ENCODE measurements at places on chromosomes 2 and 18.

GRCh38 chr18:12101266-12101665 is 7.6 kb downstream of the ANKRD62 start:
- no peaks in the 10 kb centered on the region for H3K27me3 ChIP-seq
- H3K27ac ChIP-seq: no peak overlapping the region
- H3K36me3 ChIP-seq: no peaks in the 10 kb centered on the region
- no peaks in the 10 kb centered on the region for H3K4me1 ChIP-seq
- H3K4me3 ChIP-seq: no peak overlapping the region
- DNase-seq: no peak

- H3K27ac ChIP-seq: no peak overlapping the region
- DNase-seq: no peak
- no peak overlapping the region for H3K4me3 ChIP-seq
- H3K27me3 ChIP-seq: no peaks in the 10 kb centered on the region
Measured at GRCh38 chr2:53220969-53221368, 546.6 kb upstream of the CHAC2 start.

DNA sequence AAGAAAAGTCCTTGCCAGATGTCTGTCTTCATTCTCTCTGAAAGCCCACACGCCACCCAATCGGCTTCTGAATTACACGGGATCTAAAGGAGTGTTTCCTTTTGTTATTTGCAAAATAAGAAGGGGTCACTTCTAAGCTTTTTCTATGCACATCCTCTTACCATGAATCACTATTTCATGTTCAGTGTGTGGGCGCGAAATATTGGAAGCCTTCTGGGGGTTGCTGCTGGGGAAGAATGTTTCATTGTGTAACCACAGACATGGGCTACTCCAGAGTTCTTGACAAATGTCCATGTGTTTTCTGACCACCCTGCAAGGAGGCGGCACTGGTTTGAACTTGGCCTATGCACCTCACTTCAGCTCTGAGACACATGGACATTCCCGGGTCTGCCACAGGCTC is 133.6 kb upstream of the APCDD1 start:
- H3K27ac ChIP-seq: no peak overlapping the region
- no peaks in the 10 kb centered on the region for H3K27me3 ChIP-seq
- H3K4me3 ChIP-seq: no peak overlapping the region
- no peaks in the 10 kb centered on the region for H3K36me3 ChIP-seq

DNA sequence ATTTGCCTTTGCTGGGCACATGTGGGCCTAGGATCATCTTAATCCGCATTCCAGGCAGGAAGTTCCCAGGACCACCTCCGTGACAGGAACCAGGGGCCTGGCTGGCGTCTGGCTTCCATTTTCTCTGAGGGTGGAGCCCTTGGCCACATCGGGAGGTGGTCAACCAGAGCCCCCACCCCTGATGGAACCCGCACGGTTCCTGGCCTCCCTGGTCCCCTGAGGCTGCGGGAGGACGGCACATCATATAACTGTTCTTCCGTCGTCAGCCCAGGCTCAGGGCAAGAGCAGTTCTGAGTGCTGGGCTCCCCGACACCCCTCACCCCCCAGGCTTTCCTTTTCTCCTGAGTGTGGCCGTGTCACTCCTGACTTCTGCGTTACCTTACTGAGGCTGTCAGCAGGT is 13.5 kb downstream of the ESPNL start:
- H3K4me3 ChIP-seq: no peak overlapping the region
- no peak for DNase-seq
- H3K36me3 ChIP-seq: no peaks in the 10 kb centered on the region
- H3K27me3 ChIP-seq: no peaks in the 10 kb centered on the region

DNA sequence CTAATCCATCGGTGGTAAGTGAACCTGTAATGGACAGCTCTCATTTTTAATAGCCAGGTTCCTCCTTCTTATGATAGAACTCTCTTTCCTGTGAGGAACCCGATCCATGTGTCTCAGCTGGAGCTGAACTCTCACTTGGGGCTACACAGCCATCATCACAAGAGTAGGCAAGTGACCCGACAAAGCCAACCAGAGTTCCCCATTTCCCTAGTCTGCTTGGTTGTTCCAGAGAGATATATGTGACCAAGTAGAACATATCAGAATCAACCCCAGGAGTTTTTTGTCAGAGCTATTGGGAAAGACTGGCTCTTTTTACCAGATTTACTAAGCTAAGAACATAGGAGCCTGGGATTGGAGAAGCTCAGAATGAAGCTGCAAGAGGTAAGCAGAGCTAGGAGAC is 14.6 kb upstream of the HNRNPLL start:
- no peak overlapping the region for H3K4me3 ChIP-seq
- DNase-seq: no peak
- no peak overlapping the region for H3K27ac ChIP-seq
- H3K27me3 ChIP-seq: no peaks in the 10 kb centered on the region
